ENCODE measurements at places on chromosomes 12 and 14. TPM values are rescaled to one million over a fixed set of nuclear protein-coding genes. Genes with fewer than 3 reads are reported as not detected.

GRCh38 chr14:101462726-101463565, 98.3 kb upstream of the DIO3 start:
- no peak for DNase-seq

GRCh38 chr12:56931474-56931978, 2.7 kb downstream of the SDR9C7 start:
- peak; percentile 85 for DNase-seq

- no peak for DNase-seq
Measured at GRCh38 chr12:118536306-118536906, 160.1 kb downstream of the SUDS3 start.

- no peak for DNase-seq
Measured at GRCh38 chr14:44732144-44732543, 225.1 kb upstream of the FSCB start.

DNA sequence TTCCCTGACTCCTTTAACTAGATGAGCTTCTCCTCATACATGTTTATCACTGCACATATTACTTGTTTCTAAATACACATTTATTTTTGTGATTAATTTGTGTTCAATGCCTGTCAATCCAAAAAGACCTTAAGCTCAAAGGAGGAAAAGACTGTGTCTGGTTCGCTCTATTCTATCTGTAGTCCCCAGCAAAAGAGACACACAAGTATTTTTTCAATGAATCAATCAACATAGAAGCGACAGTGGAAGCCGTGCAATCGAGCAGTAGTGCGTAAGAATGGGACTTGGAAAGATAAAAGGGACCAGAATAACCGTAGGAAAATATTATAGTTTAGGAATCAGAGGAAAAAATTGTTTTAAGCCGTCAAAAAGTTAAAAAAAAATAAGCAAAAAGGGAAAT, 951 bp downstream of the WDHD1 start:
- no peak for DNase-seq

Gene EML1
- 34.5 TPM for total RNA-seq

Gene HOXC11
- total RNA-seq: 2.9 TPM

Gene RAB3IP
- total RNA-seq: 4.5 TPM

Gene CDKN3
- total RNA-seq: 35.8 TPM

Gene OASL
- total RNA-seq: under 0.01 TPM
